ENCODE measurements at places on chromosomes 7 and 10. TPM values are rescaled to one million over a fixed set of nuclear protein-coding genes. Genes with fewer than 3 reads are reported as not detected.

Gene PRPS1L1
- total RNA-seq, result not detected

Gene HOXA1
- total RNA-seq, result 0.26 TPM

Gene MSRB2
- total RNA-seq, result 11.1 TPM

Gene CHAT
- not detected for total RNA-seq

Gene CPN1
- not detected for total RNA-seq

Gene CCNJ
- 10.1 TPM for total RNA-seq

All from bronchial epithelial cell (primary cell).